ENCODE measurements at places on chromosomes 6 and 20.
A peak's percentile ranks its signal among the peaks of the same experiment; 100 is the strongest.

DNA sequence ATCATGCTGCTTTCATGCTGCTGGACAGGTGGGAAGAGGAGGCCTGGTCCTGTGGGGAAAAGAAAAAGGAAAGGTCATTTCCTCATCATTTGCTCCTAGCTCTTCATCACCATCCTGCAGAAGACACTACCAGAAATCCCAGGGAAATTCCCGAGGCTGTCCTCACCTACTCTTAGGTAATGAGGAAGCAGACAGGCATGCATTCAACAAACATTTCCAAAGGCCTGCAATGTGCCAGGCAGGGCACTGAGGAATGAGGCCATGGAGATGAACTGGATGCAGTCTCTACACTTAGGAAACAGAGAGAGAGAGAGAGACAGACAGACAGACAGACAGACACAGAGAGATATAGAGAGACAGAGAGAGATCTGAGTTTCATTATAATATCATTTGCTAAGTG, 83.0 kb upstream of the MRPS10 start:
- DNase-seq, result no peak

DNA sequence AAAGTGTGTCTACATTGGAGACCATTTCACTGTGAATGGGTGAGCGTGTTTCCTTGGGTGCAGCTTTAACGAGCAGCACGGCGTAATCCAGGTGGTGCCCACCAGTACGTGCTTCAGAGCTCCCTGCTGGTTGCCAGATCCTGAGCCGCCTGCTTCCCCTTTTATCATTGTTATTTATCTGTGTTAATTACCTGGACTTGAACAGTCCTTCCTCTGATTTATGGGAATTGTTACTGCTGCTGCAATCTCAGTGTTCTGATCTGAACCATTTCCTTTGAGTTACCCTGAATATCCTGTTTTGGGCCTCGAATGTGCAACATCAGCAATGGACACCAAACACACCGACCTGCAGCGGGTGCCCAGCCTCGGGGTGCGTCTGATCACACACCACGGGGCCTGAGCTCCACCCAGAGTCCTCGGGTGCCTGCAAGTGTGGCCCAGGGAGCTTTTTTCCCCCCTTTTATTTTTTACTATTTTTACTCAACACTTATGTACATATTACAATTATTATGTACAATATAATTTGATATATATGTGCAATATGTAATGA, 81.3 kb downstream of the RPP40 start:
- DNase-seq, result no peak

- no peak for DNase-seq
Observed at GRCh38 chr6:111550953-111551352, 54.7 kb downstream of the TRAF3IP2 start.

DNA sequence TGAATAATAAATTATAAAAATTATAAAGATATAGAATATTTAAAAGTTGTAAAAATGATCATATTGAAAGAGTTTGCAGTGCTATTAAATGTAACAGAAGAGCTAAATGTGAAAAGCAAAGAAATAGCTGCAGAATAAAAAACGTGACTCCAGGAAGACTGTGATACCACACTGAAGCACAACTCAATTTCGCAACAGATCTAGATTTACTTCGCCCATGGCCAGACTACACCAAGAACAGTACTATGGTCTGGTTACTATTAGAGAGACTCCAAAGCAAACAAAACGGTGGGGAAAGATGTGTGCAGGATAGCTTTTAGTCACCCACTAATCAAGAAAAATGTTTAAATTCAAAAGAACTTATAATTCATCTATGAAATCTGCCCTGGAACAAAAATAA, 1.9 kb downstream of the CHD6 start:
- DNase-seq, result no peak

- DNase-seq, result no peak
Observed at GRCh38 chr6:169862043-169862891, 110.8 kb downstream of the ERMARD start.

DNA sequence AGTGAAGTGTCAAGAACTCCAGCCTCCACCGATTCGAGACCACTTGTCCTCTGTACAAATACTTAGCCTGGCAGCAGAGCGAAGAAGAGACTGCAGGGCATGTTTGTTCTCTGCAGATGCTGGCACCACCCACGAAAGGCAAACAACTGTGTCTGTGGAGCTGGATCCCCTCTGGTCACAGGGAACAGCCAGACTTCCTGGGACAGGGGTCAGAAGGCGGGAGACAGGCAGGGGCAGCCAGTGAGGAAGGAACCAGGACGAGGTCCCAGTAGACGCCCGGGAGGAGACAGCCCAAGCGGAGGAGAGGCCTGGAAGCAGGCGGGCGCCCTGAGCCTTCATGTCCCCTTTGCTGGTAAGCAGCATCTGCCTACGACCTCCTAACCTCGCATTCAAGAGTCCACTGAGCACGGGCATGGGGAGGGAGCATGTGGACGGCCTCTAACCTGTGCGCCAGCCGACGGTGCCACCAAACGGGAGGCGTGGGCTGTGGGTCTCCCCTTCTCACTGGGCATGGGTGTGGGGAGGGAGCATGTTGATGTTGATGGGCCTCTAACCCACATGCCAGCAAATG, 265.5 kb downstream of the DLL1 start:
- no peak for DNase-seq

DNA sequence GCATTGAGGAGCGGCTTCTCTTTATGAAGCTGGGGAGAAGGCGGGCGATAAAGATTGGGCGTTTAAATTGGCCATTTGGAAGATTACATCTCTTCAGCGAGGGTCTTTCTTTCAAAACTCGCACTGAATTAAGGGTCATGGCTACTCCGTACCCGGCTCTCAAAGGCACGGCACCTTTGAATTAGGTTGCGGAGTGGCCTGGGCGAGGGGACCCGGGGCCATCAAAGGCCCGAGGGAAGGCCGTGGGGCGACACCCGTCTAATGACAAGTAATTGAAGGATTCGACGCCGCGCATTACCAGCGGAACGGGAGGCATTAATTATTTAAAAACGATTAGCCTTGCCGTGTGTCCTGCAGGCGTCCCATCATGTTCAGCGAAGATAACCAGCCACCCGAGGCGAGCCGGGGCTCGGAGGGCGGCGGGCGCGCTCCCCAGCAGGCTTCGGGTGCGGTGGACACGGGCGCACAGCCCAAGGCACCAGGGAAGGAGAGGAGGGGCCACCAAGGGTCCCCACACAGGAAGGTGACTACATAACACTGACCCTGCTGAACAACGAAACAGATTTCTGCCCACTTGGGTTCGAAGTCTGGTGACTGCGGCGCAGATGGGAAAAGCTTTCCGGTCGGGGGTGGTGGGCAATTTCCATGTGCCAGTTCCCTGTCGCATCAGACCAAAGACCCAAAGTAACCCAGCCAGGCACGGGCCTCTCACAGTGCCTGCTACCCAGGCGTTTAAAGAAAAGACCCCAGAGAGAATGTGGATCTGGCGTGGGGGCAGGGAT, 7.4 kb downstream of the FOXA2 start:
- DNase-seq, result no peak

DNA sequence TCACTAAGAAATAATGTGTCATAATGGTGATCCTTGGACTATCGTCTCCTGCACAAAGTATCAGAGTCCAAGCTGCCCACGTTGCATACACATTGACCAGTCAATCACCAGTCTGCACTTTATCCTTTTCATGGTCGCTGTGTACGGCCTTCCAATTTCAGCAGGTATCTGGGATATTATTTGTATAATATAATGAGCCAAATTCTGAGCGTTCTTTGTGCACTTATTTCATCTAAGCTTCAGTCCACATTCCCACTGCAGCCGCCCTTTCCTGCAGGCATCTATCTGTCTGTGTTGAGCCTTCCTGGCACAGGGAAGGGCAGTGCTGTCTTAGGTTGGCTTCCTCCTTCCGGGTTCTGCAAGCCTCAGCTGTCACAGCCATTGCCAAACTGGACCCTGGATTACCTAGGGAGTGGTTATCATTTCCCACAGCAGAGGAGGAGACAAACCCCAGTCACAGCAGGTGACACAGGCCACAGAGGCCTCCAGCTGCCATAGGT, 174.3 kb downstream of the TTLL2 start:
- DNase-seq, result no peak

DNA sequence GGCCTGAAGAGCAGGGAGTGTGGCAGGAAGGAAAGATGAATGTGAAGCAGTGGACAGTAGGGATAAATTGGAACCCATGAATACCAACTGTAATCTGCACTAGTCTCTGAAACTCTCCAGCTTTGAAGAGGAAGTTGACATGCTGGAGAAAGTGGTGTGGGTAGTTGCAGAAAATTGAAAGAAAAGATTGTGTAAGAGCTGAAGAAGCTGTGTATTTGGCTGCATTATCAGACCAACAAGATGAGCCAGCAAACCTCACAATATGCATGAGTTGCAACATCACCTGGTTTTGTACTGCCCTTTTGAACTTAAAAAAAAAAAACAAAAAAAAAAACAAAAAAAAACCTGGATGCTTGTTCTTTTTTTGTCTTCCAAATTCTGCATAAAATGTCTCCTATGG, 921.9 kb upstream of the EYS start:
- no peak for DNase-seq

DNA sequence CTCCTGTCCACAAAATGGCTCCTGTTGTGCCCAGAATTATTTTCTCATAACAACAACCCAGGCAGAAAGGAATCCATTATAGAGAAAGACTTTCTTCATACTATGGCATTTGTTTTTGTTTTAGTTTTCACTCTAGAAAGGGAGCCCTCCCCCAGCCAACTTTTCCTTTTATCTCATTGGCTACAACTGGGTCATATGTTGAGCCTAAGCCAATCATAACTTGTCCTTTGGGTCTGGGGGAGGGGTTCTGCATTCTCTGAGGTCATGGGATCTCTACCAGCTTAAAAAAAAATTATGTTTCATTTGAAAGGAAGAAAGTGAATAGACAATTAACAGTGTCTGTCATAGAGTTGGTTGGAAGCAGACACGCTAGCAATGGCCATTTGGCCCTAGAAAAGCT, 177.6 kb downstream of the AIG1 start:
- no peak for DNase-seq

- no peak for DNase-seq
Observed at GRCh38 chr6:90076511-90077415, 182.5 kb downstream of the GJA10 start.

GRCh38 chr6:125245523-125246264, 56.1 kb downstream of the HDDC2 start:
- no peak for DNase-seq

DNA sequence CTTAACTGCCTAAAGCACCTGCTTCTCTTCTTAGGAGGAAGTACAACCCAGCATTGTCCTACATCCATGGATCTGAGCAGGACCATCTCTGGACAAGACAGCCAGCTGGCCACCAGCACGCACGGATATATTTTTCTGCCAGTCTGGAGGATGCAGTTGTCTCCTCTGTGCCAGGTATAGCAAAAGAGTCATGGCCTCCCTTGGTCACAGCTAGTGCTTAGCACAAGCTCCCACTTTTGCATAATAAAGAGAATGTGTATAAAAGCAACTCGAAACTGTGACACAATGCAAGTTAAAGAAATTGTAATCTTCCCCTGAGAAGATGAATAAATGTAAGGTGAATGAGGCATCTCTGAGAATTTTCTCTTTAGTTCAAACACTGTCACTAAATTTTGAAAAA, 267.8 kb upstream of the MANEA start:
- DNase-seq, result no peak

- DNase-seq, result no peak
Observed at GRCh38 chr6:141244366-141244765, 888.4 kb upstream of the GJE1 start.

DNA sequence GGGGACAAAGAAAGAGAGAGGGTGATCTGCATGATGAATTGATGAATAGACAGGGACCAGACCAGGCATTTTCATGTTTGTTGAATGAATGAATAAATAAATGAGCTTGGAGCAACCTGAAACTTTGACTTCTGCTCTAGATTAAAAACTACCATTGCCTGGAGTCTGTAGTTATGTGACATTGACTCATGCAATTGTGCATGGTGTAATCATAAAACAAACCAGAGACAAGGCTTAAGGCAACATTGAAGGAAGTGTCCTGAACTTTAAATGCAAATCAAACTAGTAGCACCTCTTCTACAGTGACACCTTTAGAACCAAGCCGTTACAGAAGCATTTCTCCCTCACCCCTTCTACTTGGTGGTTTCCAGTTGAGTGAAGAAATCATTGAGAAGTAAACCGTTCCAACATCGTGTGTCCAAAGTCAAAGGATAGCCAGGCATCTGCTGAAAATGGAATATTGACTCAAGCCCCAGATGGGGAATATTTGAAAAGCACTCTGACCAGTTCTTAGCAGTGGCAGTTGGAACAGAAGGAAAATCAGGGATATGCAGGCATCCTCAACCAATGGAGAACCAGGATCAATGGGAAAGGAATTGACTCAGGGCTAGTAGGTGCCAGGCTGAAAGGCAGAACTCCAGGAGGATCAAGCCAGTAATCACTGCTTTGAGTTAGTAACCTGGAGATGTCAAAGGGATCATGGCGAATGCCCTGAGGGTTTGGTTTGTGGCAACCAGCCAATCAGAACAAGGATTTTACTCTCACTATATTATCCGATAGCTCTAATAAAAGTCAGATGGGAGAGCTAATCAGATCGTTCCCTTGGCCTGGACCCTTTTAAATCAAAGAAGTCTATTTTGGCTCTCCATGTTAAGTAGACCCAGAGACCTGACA, 171.2 kb upstream of the TSHZ2 start:
- DNase-seq, result no peak

DNA sequence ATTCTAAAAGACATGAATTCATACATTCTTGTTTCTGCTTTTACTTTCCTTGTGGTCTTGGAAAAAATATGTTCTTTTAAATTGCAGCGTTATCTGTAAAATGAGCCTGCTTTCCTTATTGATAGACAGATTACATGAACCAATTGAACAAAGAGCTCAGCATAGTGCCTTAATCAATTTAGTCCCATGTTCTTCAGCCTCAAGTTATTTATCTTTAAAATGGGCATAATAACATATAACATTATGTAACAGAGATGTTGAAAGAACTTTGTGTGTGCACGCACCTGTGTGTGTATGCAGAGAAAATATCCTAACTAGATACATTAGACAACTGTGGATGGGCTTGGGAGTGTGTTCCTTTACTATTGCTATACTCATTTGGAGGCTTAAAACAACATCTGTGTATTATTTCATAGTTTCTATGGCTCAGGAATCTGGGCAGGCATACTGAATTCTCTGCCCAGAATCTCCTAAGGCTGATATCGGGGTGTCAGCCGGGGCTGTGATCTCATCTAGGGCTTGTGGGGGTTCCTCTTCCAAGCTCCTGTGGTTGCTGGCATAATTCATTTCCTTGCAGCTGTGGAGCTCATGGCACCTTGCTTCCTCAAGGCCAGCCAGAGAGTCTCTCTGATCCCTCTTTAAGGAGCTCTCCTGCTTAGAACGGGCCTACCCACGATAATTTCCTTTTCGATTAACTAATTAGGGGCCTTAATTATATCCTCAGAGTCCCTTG, 194.1 kb downstream of the ARID1B start:
- DNase-seq, result no peak

- DNase-seq, result no peak
Observed at GRCh38 chr20:19271879-19272651, 59.6 kb downstream of the SLC24A3 start.

GRCh38 chr20:39269493-39270217, 307.5 kb downstream of the DHX35 start:
- DNase-seq, result no peak

DNA sequence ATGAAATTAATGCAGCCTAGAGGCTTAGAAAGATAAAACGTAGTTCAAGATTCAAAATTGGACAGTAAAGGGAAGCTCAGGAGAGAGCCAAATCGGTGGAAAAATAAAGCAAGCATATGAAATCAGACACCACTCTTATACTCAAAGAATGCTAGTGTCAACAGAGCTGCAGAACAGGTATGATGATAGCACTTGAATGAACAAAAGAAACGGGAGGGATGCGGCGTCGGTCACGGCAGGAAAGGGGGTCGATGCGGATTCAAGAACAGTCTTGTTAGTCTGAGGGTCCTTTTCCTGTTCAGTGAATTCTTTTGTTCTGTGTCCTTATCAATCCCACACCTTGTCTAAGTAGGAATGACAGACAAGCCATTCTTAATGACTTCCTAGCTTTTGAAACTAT, 114.4 kb downstream of the FOXC1 start:
- peak; percentile 43 for DNase-seq

Measured in NCI-H1436 treated with DMSO at 0.1 percent for 48 hours (cell line).